ENCODE measurements at places on chromosomes 3 and 15.

- DNase-seq, result no peak
Observed at GRCh38 chr3:44079916-44080315, 161.8 kb upstream of the TOPAZ1 start.

DNA sequence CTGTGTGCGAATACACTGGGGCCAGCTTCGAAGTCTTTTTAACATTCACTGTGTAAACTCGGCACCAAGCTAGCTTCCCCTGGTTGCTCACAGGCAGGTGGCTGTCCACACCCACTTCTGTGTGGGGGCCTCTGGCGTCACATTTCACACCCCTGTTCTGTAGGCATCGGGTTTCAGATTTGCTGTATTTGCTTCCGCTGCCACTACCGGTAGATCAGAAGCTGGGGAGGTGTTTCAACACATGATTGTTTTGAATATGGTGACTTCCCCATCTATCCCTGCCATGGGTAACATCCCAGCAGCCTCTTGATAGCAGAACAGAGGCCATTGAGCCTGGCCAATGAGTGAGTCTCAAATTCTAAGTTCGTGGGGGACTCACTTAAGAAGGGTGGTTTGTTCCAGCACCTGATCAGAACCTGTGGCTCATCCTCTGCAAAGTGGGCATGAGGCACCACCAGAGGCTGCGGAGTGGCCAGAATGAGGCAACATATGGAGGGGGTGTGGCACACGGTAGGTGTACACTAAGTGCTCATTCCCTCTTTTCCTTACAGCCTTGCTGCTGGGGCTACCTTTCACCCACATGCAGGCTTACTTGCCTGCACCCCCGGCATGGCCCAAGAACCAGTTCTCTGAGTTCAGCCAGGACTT lies 61.5 kb downstream of the IQSEC1 start:
- peak; percentile 72 for DNase-seq

DNA sequence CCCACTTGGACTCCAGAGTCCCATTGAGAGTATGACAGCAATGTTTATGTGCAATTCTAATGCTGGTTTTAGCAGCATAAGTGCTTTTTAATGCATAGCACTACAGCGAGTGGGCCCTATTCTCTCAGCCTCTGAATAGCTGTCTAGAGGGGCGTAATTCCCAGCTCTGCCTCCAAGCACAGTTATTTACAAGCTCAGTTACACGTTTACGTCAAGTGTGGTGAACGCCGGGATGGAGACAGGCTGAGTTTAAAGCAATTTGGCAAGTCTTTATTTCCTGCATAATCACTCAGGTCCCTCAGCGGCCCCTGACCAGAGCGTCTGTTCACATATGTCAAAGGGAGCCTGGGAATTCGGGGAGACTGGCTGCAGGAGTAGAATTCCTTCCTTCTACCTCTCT lies 43.9 kb downstream of the SOX14 start:
- DNase-seq, result no peak

GRCh38 chr3:12773710-12774086 lies 14.6 kb upstream of the TMEM40 start:
- DNase-seq, result no peak

- DNase-seq, result no peak
Observed at GRCh38 chr15:69014454-69014853, at the start of gene NOX5. TSS of gene NOX5 (plus strand) at chr15:69014695. CDS start at chr15:69014736, 41 bp downstream.

DNA sequence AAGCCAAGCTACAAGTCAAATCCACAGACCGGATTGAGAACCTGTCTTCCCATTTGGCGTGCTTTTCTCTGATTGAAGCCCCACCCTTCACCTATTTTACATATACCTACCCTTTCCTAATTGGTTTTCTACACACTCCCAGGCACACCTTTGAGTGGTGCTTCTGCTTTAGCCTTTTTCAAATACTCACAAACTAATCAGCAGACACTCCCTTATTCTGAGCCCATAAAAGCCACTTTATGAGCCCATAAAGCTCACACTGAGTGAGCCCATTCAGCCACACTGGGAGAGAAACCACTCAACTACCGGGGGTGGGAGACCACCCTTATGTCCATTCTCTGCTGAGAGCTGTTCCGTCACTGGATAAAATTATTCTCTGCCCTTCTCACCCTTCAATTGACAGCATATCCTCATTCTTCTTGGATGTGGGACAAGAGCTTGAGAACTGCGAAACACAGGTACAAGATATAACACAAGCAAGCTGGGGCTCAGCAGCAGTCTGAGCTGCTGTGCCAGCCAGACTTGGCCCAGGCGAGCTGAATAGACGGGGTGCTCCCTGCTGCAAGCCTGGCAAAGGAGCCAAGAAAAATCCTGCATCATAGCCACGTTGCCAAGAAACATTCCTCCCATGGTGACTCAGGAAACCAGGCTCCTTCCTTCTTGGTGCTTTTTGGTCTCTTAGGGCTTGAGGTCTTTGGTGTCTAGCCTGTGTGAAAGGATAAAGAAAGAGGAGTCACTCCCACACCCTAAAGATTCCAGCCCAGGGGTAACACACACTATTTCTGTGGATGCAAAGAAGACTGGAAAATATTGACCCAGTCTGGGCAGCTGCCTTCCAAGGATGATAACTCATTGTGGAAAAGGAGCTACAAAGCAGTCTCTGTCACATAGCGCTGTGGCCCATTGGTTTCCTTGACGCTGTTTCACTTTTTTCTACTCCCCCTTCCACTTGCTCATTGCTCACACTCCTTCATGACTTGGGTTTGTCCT lies 609.7 kb downstream of the MCTP2 start:
- DNase-seq, result no peak

Data from GM06990 (cell line).